Natural killer cell (primary cell): ENCODE measurements at places on chromosomes 16 and 17.

DNA sequence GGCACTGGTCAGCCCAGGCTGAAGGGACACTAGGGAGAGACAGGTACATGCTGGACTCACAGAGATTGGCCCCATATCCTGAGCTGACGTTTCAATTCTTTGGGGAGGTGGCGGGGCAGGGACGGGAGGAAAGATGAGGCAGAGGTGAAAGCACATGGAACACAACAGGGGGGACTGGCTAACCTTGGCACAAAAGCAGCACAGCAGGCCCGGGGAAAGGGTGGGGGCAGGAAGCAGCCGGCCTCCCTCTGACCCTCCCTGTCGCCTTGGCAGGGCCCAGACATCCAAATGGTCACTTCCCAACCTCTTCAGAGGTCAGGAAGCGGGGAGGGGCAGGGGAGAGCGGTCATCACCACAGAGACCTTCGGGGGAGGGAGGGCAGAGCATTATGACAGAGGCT is 6.6 kb downstream of the VAT1 start:
- DNase-seq, result no peak

DNA sequence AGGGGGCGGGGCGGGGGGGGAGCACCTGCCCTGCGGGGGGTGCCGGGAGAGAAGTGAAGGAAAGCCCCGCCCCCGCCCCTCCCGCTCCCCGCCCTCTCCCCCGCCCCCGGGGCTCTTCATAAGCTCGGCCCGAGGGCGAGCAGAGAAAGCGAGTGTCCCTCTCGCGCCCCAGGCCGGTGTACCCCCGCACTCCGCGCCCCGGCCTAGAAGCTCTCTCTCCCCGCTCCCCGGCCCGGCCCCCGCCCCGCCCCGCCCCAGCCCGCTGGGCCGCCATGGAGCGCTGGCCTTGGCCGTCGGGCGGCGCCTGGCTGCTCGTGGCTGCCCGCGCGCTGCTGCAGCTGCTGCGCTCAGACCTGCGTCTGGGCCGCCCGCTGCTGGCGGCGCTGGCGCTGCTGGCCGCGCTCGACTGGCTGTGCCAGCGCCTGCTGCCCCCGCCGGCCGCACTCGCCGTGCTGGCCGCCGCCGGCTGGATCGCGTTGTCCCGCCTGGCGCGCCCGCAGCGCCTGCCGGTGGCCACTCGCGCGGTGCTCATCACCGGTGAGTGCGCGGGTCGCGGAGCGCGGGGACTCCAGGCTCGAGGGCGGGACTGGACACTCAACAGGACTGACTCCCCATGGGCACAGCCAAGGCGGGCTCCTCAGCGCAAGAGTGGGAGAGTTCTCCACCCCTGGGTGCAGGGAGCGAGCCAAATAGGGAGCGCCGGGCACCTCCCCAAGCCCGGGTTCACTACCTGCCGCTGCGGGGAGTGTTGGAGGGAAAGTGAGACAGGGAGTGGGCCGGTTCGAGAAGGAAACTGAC is at the start of gene HSD11B2:
Gene HSD11B2 (plus strand): TSS at position 145 of the 798 bp plus-strand sequence. CDS start 128 bp downstream, at position 273.
- DNase-seq, result peak; percentile 38

- DNase-seq, result peak; percentile 45
Observed at GRCh38 chr17:8117980-8118768, at the start of gene ALOXE3. Gene ALOXE3, minus strand, starts transcription at chr17:8118514. Its CDS starts 524 bp downstream, at chr17:8117990.

- no peak for DNase-seq
Observed at GRCh38 chr17:50511058-50511457, 2.8 kb downstream of the MYCBPAP start.

- peak; percentile 98 for DNase-seq
Observed at GRCh38 chr17:7023576-7024401, 939 bp downstream of the BCL6B start.

GRCh38 chr17:13646411-13646810 is 44.7 kb upstream of the HS3ST3A1 start:
- no peak for DNase-seq

DNA sequence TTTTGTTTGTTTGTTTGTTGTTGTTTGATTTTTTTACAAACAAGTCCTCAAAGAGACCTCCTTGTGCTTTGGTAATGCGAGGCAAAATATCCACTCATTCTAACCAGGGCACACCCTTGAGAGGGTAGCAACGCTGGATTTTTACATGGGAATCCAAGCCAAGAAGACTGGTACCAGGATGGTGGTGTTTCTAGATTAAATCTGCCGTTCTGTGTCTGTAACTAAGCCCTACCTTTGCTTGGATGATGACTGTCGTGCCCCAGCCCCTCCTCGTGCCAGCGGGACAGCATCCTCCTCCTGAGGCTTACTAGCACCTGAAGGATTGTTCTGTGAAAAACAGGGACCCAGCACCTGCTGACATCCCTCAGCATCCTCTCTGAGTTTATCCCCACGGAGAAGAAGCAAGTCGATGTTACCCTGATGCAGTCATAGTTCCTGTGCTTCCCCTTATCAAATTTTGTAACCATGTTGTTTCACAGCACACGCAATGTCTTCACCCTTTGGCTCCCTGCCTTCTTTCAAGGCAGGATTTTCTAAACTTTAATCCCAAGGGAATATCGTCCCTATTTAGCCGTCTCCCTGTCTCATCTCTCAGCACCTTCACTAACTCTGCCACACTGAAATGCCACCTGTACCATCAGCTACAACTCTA is 5.1 kb upstream of the HSBP1 start:
- no peak for DNase-seq

DNA sequence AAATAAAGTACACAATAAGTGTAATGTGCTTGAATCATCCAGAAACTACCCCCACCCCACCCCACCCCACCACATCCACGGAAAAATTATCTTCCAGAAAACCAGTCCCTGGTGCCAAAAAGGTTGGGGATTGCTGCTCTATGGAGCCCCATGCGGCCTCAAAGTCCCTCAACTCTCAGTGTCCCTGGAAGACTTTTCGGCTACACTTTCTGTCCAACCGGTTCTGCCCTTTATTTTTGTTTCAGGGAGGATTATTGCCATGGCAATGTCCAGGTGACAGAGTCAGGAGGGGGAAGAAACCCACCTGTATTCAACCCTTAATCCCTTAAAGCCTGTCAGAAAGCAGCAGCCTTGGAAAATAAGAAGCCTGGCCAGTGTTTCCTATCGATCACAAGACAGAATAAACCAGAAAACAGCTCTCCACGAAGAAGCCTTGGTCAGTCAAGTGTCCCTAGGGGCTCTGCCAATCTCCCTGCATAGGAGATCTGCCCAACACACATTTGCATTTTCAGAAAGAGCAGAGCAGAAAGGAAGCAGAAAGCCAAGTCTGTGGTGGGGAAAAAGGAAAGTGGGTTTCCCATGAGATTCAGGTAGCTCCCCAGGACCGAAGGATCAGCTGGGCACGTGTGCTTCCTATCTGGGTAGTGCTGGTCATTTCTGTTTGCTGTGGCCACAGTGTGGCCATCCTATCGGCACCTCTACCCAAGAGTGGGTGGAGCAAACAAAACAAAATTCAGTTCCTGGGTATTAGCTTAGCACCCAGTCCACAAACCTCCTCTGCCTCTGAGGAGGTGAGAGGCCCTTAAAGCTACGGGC is 342.7 kb downstream of the SOX9 start:
- no peak for DNase-seq

GRCh38 chr17:81870131-81870980 is 781 bp downstream of the ARHGDIA start:
- DNase-seq, result peak; percentile 53

GRCh38 chr17:46144246-46144645 is 49.0 kb downstream of the KANSL1 start:
- no peak for DNase-seq

DNA sequence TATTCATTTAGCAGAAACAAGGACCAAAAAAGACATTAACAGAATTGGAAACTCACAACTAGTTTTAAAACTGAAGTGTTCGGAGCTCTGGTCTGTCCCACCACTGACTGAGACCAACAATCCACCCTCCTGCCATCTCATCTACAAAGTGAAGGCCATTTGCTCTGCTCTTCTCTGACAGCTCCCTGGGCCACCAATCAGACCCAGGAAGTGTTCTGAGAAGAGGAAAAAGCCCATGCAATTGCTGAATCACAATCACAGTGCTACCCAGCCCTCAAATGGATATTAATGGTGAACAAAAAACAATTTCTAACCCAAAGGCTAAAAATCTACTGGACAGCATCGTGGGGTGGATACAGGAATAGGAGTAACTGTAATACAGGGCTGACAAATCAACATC is 2.1 kb downstream of the RPL23 start:
- DNase-seq, result no peak

GRCh38 chr17:69954241-69954925 is 120.6 kb upstream of the KCNJ16 start:
- DNase-seq, result no peak

DNA sequence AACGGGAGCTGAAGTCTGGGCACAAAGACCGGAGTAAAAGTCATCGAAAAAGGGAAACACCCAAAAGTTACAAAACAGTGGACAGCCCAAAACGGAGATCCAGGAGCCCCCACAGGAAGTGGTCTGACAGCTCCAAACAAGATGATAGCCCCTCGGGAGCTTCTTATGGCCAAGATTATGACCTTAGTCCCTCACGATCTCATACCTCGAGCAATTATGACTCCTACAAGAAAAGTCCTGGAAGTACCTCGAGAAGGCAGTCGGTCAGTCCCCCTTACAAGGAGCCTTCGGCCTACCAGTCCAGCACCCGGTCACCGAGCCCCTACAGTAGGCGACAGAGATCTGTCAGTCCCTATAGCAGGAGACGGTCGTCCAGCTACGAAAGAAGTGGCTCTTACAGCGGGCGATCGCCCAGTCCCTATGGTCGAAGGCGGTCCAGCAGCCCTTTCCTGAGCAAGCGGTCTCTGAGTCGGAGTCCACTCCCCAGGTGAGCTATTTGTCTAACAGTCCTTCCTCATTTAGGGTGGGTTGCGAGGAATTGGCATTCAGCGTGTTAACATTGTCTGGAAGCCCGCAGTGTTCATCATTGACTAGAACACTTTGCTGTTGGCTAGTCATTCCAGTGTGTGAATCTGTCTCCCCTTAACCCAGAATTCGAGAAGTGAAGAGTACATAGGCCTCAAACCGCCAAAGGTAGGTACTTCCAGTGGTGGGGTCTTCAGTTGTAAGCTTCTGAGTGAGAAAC is 1.5 kb downstream of the CDK12 start:
- DNase-seq, result peak; percentile 20

GRCh38 chr17:74387365-74388218 is 20.3 kb downstream of the GPR142 start:
- no peak for DNase-seq

DNA sequence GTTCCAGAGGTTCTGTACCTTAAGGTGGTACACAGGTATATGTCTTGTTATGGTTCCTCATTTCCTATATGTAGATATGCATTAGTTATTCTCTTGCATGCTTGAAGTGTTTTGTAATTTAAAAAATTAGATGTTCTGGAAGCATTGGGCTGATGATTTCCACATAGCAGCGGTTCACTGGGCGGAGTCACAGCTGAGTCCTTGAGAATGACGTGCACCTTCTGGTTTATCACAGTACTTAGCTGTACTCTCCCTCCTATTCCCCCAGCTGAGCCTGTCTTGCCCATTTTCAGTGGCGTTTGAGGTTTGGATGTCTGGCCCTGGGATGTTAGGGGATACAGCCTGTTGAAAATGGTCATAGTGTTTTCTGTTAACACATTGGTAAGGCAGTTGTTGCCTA is 327.1 kb downstream of the SNX29 start:
- DNase-seq, result no peak

DNA sequence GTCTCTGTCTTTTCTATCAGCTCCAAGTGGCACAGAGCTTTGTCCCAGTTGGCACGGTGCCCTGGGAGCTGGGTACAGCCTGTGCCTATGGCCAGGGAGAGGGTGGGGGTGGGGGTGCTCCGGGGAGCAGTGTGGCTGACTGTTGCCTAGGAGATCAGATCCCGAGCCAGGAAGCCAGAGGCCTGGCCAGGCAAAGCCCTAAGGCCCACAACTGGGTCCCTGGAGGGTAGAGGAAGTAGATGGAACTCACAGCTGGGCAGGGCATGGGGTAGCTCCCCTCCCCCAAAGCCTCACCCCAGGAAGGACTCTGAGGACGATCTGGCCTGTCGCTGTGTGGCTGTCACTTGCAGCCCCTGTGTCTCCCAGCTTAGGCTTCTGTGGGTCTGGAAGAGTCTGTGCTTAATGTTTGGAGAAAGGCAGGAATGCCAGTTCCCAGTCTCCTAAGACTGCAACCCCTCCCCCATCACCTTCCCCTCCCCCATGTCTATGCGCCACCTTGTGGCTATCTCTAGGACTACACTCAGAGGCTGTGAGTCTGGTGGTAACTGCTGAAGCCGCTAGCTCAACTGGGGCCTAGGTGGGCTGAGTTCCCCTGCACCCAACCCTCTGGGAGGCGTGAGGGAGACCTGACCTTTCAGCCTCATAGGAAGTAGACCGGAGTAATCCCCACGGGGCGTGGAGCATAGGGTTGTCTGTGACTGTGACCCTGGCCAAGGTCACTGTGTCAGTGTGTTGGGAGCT is 12.6 kb downstream of the THRA start:
- peak; percentile 84 for DNase-seq

DNA sequence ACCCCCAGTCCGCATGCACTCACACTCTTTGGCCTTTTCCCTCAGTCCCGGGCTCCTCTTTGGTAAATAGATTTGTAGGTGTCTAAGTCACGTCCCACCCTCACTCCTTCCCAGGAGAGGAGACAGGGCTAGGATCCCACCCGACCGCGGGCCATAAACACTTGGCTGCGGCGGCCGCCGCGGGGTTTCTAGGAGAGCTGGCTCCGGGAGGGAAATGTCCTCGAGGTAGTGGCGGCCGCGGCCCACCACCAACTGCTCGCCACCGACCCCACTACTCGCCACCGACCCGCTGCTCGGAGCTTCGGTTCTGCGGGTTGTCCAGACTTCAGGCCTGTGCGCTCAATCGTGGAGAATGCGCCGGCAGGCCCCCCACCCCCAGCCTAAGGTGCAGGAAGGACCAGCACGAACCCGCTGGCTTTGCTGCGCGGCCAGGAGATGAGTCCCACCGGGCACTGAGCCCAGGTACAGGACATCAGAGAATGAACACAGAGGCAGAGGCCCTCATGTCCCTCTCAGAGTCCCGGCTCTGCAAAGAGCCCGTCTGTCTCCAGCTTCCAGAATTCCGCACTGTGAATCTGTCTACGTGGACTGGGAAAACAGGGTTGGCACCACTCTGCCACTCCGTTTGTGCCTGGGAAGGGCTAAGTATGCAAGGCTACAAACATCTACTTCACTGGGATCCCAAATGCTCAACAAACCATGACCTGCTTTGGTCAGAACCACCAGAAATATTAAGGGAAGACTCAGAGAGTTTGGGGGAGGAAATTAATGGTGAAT is 2.5 kb downstream of the PRAC2 start:
- DNase-seq, result no peak

DNA sequence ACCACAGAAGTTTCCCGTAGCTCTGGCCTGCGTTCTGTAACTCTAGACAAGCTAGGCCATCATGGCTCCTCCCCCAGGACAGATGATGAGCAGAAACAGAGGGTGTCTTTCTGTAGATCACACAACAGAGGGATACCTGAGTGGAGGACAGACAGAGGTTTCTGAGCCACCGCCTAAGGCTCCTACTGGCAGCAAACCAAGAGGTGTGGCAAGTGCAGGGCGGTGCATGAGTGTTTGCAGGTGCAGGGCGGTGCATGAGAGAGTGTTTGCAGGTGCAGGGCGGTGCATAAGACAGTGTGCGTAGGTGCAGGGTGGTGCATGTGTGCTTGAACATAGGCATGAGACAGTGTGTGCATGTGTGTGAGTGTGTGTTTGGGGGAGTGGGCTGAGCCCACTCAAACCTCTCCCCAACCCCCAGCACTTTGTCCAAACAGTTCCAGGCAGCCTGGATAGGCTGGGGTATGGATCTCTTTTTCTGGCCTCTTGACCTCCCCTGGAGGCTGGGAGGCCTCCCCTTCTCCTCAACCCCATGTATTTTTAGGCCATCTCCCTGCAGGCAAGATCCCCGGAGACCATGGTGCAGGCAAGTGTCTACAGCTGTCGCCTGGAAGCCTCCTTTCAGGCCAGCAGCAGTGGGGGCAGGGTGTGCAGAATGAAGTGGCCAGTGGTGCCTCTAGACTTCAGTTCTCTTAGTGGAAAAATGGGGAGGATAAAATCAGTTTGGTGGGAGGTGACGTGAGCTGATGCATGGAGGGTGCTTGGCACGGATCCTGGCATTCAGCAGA is 53.4 kb upstream of the CBX4 start:
- DNase-seq, result no peak
